COLO829 (cell line): ENCODE measurements at places on chromosomes 11 and 22.

- DNase-seq = peak; percentile 23
These were observed 167.0 kb downstream of the BUD13 start for GRCh38 chr11:116605543-116606459.

DNA sequence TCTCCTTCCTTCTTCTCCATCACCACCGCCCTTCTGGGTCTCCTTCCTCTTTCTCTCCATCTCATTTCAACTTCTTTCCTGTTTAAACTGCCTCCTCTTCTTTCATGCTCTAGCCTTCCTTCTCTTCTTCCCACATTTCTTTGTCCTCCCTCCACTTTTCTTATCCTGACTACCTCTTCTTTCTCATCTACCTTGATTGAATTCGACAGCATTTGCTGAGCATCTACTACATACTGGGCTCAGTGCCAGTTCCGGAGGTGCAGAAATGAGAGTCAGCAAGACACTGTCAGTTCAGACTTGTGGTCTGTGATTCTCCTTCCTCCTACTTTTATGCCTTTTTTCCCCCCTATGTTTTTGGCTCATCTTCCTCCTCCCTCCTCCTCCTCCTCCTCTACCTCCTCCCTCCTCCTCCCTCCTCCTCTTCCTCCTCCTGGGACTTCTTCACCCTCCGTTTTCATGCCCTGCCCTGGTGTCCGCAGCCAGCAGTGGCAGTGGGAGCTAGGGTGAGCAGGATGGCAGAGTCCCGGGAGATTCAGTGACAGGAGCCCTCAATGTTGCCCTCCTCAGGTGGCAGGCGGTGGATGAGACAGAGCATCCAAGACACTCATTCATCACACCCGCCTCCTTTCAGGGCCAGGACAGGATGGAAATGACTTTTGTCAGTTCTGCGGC, 146.0 kb upstream of the SEZ6L start:
- DNase-seq = no peak

GRCh38 chr11:72833811-72834493, 19.7 kb downstream of the ATG16L2 start:
- DNase-seq = no peak

- DNase-seq = no peak
These were observed 19.4 kb upstream of the SUSD2 start for GRCh38 chr22:24161909-24162308.
